ENCODE measurements at places on chromosomes 7 and 10.
A peak's percentile ranks its signal among the peaks of the same experiment; 100 is the strongest.

- peak; percentile 15 for DNase-seq
Measured at GRCh38 chr7:132347858-132348257, 228.4 kb downstream of the PLXNA4 start.

DNA sequence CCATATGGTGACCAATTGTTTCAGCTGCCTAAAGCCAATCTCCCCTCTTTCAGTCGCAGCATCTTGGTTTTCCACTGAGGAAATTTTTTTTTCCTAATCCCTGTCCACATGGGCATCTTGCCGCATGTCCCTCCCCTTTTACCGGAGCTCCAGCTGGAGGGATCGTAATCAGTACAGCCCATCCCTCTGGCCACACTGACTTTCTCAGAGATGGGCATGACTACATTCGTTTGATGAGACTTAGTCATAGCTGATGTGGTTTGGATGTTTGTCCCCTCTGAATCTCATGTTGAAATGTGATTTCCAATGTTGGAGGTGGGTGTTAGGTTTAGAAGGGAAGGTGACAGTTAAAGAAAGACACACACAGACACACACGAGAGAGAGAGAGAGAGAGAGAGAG is 186.8 kb upstream of the CXCL12 start:
- DNase-seq: no peak

GRCh38 chr7:79341902-79342301 is 111.6 kb downstream of the MAGI2 start:
- no peak for DNase-seq

DNA sequence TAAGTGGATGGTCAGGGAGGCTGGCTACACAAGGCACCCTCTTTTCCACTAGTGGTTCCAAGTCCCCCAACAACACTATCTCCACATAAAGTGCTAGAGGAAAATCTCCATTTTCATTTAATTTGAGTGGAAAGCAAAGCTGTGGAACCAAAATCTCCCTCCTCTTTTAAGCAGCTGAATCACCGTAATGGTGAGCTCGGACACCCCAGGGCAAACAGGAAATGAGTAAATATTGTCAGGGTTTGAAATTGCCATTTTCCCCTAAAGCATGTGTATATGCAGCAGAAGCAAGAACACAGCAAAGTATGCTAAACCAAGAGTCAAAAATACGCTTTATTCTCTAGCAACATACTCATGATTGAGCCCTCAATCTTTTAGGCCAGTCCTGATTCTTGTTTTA is 143.7 kb downstream of the GPAM start:
- no peak for DNase-seq

DNA sequence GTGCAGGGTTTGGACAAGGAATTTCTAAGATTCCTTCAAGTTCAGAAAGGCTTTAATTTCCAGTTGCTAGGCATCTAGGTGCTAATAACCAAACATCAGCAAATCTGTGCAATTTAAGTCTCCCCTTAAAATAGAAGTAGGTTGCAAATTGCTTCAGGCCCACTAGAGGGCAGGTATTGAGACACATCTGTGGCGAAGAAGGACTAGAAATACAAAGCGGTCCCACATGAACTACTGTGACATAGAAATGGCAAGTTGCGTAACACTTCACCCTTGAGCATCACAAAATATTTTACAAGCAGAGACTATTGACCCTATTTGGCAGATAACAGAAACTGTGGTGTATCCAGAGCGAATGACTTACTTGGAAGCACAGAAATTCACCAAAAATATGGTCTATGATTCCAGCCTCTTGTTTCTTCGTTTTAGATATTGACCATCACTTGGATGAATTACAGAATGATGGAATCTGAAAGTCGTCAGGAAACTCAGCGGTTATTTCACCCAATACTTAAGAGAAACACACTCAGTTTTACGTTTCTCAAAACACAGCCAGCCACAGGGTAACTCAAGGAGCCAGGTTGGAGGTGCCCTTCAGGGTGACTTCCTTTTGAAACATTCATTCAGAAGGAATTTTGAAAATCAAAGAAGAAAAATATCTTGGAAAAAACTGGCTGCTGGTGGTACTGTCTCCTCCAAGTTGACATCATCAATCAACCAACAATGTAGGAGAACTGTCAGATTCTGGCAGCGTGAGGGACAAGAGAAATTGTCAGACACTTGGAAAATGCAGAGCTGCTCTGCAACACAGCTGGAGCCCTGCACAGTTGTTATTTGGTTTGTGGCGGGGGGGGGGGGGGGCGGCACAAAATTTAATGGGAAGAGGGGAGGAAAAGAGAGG is 256.3 kb upstream of the MINDY3 start:
- DNase-seq: peak; percentile 15

DNA sequence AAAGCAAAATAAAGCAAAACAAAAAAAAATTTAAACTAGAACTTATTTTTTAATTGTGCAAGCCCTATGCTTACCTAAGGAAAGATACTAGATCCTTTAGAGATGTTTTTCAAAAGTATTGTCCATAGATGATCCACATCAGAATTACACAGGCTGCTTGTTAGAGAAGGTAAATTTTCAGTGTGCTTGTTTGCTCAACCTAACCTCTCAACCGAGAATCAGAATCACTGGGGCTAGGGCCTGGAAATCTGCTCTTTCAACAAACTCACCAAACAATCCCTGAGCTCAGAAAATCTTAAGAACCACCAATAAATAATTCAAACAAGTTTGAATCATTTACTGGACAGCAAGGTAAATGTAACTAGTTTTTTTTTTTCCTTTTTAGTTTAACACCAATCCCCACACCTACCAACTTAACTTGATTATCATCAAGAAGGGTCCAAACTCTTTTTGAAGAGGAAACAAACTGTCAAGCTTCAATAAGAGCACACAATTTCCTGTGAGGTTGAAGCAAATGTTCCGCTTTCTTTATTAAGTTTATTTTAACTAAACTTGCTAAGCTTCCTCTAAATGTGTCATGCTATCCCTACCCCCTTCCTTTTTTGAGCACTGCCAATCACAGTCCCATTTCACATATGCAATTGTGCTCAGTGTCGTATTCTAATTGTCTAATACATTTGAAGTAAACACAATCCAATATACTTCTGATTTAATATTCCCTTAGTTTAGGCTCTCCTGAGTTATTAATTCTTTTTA is 7.4 kb upstream of the TSPAN33 start:
- no peak for DNase-seq

DNA sequence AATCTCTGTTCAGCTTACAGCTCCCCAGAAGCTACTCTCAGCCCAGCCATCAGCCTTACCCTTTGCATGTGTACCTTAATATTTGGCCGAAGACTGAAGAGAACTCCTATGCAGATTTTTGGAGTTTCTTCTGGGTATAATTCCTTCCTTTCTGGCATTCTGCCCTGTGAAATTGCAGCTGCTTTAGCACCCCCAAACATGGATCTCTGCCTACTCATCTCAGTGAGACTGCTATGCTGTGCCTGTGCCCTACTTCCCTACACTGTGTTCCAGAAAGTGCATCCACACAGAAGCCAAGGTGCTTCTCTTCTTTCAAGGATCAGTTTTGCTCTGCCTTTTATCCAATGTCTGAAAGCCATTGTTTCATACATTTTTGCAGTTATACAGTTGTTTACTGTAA is 81.6 kb downstream of the NPY start:
- no peak for DNase-seq

GRCh38 chr7:2069472-2069860 is 163.3 kb downstream of the MAD1L1 start:
- DNase-seq: no peak

- no peak for DNase-seq
Measured at GRCh38 chr10:111247781-111248389, 171.1 kb downstream of the ADRA2A start.

DNA sequence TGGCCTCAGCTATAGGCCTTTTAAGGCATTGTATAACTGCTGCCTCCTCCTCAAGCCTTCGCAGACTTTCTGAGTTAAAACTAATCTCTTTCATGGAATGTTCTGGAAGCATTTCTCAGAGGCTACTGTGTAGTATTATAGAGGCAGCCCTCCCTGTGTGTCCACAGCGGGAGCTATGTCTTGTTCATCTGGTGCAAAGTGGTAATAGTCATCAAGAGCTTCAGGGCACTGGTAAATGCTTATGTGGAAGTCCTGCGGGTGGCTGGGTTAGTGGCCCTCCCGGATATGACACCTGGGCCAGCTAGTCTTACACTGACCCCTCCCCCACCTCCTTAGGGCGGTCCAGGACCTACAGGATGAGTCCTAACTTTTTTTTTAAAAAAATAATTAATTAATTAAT is 2.2 kb upstream of the ABHD11 start:
- no peak for DNase-seq

- DNase-seq: no peak
Measured at GRCh38 chr10:115827231-115828009, 445.6 kb downstream of the GFRA1 start.

GRCh38 chr7:20085086-20085485 is 132.1 kb downstream of the MACC1 start:
- no peak for DNase-seq

- peak; percentile 98 for DNase-seq
Measured at GRCh38 chr7:44796504-44797328, at the start of gene PPIA. TSS of gene PPIA (plus strand) at chr7:44796681. CDS start at chr7:44796725, 44 bp downstream.

- peak; percentile 70 for DNase-seq
Measured at GRCh38 chr7:142603870-142604448, 145.3 kb upstream of the PRSS1 start.

DNA sequence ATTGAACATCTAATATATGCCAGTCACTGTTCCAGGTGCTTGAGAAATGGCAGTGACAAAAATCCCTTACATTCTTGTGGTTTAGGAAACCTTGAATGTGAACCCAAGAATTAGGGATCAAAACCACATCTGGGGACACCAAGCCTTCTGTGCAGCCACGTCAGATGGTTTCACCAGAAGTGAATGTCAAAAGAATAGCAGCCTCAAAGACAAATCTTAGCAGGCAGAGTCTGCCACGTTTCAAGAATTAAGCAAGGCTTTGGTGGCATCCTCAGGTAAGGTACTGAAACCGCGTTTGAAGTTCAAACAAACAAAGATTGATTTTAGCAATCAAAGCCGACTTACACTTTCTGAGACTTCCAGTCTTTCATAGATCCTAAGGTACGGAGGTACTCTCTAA is 225.5 kb upstream of the GNAI1 start:
- no peak for DNase-seq

DNA sequence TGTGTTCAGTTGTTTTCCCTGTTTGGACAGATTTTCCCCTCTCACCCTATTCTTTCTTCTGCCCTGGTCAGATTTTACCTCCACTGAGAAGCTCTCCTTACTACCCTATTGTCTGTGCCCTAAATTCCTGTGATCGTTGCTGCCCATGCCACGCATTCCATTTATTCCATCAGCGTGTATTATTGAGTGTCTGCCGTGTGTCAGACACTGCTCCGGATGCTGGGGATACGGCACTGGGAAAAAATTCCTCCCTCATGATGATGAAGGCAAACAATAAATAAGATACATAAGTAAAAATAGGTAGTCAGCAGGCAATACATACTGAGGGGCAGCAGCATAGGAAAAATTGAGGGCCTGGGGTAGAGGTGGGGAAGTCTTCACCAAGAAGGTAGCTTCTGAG is 86.8 kb downstream of the FANK1 start:
- DNase-seq: no peak

- DNase-seq: no peak
Measured at GRCh38 chr10:6365384-6365783, 162.7 kb downstream of the PFKFB3 start.

DNA sequence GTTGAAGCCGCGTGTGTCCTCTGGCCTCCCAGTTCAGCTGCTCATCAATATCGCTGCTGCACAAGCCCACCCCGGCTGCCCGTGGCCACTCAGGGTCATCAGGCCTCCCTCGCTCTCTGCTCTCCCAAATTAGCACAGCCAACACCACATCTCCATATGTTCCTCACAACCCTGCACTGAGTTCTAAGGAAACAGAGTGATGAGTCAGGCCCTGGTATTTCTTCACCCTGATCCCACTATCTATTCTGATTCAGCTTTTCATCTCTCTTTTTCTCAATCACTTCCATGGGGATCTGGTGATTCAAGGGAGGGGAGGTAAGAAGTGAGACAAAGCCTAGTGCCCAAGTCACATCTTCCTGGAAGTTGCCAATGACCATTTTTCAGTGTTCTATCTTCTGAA is 23.8 kb downstream of the CYTH3 start:
- DNase-seq: no peak

DNA sequence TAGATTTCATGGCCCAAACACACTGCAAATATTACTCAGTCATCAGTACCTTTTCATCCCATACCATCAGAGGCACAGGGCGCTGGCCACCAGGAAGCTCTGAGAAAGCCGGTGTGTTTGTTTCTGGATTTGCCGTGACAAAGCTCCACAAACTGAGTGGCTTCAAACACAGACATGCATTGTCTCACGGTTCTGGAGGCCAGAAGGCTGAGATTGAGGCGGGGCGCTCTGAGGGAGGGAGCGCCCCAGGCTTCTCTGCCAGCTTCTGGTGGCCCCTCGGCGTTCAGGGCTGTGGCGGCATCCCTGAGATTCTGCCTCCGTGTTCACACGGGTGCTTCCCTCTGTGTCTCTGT is 3.7 kb upstream of the TTYH3 start:
- DNase-seq: no peak

DNA sequence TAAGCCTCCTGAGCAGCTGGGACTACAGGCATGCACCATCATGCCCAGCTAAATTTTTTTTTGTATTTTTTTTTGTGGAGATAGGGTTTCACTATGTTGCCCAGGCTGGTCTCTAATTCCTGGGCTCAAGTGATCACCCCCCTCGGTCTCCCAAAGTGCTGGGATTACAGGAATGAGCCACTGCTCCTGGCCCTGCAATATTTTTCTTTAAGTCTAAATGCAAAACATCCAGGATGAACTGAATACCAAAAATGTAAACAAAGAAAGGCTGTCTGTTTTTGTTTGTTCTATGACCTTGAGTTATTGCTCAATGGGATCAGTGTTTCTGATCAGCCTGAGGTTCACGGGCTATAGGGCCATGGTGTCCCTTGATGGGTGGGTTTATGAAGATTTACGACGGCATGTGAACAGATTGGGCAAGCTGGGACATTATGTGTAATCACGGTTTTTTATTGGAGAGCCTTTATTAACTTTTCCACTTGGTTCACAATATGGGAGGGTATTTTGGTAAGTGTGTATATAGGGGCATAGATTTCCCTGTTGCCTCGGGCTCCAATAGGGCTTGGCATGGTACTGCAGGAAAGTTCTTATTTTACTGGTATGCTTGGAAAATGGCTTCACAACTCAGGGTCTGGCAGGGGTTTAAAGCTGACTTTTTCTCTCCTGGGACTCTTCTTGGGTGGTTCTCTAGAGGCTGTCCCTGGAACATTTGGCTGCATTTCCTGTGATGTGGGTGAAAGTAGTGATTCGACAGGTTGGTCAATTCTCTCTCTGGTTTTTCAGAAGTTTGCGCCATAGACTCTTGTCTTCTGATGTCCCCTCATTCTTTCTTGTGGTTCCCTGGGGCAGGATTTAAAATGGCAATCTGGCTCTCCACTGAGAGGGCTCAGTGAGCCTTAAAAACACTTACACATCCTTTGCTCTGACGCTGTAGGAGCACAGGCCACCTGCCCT is 41.6 kb downstream of the MRPS33 start:
- DNase-seq: no peak
